ENCODE measurements at places on chromosomes 6 and 20.

GRCh38 chr6:163721435-163721834 is 306.9 kb downstream of the QKI start:
- DNase-seq = no peak

DNA sequence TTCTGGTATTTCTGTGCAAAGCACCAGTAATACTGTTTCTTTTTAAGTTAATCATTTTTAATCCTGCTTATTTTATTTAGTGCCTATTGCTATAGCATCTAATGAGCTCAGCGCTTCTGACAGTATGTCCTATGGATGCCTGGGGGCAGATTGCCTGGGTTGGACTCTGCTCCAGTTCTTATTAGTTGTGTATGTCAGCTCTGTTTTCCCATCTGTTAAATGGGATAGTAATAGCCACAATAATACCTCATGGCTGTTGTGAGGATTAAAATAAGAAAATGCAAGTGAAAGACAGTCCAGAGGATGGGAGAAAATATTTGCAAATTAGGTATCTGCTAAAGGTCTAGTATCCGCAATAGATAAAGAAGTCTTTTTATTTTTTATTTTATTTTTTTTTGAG is 87.0 kb downstream of the UTRN start:
- DNase-seq = no peak

GRCh38 chr6:12092762-12093161 is 80.7 kb downstream of the HIVEP1 start:
- DNase-seq = no peak

- DNase-seq = no peak
Measured at GRCh38 chr6:39140556-39141167, 25.7 kb upstream of the SAYSD1 start.

DNA sequence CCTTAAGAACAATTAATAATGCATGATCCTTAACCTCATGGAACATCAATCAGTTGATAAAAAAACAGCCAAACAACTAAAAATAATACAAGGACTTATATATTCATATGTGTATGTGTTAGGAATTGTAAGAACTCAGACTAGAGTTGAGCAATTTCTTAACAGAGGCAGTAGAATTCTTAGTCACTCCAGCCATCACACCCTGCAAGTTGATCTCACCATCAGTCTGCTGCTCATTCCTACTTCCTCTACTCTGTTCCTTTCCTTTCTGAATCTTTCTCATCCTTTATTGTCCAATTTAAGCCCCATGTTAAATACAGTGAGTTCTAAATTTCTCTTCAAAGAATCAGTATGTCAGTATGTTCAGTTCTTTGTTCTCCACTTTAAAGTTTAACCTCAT is 2.6 kb downstream of the ZNF165 start:
- no peak for DNase-seq

GRCh38 chr6:54060286-54060685 is 51.0 kb upstream of the MLIP start:
- DNase-seq = no peak

- DNase-seq = no peak
Measured at GRCh38 chr20:58714923-58715351, 22.3 kb downstream of the NPEPL1 start.

DNA sequence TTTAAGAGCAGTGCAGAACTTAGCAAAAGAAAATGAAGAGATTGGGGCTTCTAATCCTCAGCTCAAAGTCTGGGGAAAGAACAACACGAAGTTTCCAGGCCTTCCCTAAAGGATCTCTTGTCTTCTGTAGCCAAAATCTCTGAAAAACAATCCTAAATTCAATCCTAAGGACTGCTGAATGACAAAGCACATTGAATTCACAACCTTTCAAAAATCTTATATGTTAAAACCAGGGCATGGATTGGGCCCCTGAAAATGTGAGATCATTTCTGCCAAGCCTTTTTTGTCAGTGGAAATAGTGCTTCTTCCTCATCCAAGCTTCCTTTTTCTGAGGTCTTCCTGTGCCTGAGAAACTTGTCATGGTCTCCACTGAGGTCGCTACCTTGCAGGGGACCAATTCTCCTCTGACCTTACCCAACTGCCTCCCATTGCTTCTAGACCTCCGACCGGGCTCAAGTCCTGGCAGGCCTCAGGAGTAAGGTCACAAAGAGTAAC is 126.2 kb upstream of the ARID1B start:
- DNase-seq = no peak

DNA sequence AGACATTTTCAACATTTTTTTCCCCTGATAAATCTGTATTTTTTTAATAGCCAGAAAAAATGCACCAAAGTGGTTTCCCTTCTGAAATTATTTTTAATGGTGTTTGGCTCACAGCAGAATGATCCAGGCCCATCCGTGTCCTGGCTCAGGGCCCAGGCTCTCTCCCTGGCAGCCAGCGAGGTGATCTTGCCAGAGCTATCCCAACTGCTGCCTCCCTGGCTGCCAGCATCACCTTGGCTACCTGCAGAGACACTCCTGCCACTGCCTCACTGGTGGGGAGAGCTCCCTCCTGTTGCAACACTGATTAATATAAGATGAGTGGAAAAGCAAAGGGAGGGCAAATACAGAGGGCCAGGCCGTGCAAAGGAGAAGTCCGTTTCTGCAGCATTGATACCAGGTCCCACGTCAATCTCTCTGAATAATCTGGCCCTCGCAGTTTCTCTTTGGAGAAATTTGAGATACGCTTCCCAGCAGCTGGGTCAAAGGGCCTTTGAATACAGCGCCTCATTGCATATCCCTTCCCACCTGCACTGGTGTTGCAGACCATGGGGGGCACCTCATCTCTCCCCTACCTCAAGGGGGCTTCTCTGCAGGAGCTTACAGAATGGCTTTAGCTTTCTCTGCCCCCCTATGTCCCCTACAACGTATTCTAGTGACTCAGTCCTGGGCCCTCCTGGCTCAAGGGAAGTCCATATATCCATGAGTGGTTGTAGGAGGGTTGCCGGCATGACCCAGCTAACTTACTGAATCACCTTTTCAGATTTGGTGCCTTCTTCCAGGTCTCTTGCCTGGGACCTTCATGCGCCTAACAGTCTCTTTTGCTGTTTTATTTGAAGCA is 12.8 kb upstream of the DSTN start:
- peak; percentile 88 for DNase-seq

- DNase-seq = no peak
Measured at GRCh38 chr20:48635791-48636267, 192.0 kb downstream of the PREX1 start.

GRCh38 chr6:12987783-12988182 is 271.2 kb downstream of the PHACTR1 start:
- no peak for DNase-seq
